ENCODE measurements at places on chromosomes 16 and 17. TPM values are rescaled to one million over a fixed set of nuclear protein-coding genes. Genes with fewer than 3 reads are reported as not detected.

DNA sequence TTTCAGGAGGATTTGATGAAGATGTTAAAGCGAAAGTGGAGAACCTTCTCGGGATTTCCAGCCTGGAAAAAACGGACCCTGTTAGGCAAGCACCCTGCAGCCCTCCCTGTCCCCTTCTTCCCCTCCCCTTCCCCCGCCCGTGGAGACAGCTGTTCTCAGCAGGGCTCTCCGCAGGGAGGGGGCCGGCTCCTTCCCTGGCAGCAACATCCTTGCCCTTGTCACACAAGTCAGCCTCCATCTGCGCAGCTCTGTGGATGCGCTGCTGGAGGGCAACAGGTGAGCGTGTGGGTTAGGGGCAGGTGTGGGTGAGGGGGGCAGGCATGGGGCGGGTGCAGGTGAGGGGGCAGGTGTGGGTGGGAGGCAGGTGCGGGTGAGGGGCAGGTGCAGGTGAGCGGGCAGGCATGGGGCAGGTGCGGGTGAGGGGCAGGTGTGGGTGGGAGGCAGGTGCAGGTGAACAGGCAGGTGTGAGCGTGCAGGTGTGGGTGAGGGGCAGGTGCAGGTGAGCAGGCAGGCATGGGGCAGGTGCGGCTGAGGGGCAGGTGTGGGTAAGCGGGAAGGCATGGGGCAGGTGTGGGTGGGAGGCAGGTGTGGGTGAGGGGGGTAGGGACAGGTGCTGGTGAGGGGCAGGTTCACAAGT is 9.4 kb downstream of the CYBC1 start:
- peaks cover 8% of the 10 kb centered on the region for H3K36me3 ChIP-seq
- peak; percentile 71 for DNase-seq
- H3K27ac ChIP-seq, result no peak overlapping the region
- H3K4me1 ChIP-seq, result no peaks in the 10 kb centered on the region
- H3K27me3 ChIP-seq, result no peaks in the 10 kb centered on the region

GRCh38 chr16:47728205-47728604 is 267.1 kb downstream of the PHKB start:
- H3K36me3 ChIP-seq, result no peaks in the 10 kb centered on the region
- H3K27ac ChIP-seq, result no peak overlapping the region
- no peak for DNase-seq
- peaks cover 3% of the 10 kb centered on the region for H3K27me3 ChIP-seq

DNA sequence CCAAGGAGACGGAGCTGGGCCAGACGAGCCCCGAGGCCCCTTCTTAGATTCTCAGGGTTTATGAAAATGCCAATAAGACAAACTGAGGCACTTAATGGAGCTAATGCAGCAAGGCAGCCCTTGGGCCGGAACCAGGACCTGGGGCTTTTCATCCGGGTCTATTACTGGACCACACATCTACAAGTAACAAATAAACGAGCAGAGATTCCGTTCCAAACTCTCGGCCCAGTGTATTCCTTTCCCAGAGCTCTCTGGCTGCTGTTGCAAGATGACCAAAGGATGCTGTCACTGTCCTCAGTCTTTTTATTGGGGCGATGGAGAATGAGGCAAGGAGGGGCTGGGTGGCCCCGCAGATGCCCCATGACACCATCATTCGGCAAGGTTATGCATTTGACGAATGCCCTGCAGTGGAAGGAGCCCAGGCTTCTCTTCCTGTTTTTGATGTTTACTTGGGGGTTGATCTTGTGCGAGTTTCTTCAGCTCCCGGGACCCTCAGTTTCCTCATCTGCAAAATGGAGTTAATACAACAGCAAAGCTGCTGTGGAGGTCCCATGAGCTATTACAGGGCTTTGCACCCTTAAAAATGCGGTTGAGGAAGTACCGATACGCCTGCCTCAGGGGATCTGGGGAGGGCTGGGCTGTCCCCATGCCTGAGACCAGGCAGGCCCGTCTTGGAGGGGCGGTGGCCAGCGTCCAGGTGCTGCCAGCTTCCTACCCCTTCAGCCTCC is 1.1 kb upstream of the NTN1 start:
- H3K4me1 ChIP-seq, result no peaks in the 10 kb centered on the region
- H3K36me3 ChIP-seq, result no peaks in the 10 kb centered on the region
- peaks cover 40% of the 10 kb centered on the region for H3K27me3 ChIP-seq
- DNase-seq, result no peak
- H3K27ac ChIP-seq, result no peak overlapping the region

DNA sequence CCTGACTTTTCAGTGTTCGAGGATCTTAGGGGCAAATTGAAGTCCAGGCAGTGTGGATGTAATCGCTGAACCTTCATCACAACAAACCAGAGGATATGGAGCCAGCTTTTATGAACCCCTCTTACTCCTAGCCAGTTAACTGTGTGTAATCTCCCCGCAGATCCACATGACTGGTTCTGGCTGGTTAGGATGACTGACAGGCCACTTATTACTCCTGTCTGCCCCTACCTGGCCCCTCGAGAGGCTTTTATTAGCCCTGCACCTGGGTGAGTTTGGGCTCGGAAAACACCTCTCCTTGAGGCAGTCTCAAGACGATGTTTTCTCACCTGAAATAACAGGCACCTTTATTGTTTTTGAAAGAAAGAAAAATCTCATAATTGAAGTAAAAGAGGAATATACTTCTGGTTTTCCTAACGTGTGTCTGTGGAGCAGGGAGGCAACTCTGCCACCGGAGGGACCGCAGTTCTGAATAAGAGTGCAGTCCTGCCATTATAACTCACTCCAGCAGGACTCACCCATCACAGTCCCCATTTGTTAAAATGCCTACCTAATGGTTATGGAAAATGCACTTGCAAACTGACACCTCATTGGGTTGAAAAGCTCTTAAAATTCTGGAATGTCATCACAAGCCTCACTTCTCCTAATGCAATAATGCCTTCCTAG is 291.9 kb upstream of the N4BP1 start:
- H3K4me3 ChIP-seq, result no peak overlapping the region
- H3K4me1 ChIP-seq, result no peaks in the 10 kb centered on the region
- H3K27me3 ChIP-seq, result no peaks in the 10 kb centered on the region
- DNase-seq, result no peak

GRCh38 chr16:89700100-89700648 is 1.3 kb downstream of the SPATA2L start:
- H3K4me1 ChIP-seq, result peaks cover 11% of the 10 kb centered on the region
- no peaks in the 10 kb centered on the region for H3K36me3 ChIP-seq
- peaks cover 4% of the 10 kb centered on the region for H3K27me3 ChIP-seq
- peak overlapping the region; percentile 82 for H3K27ac ChIP-seq
- peak overlapping the region; percentile 80 for H3K4me3 ChIP-seq
- peak; percentile 100 for DNase-seq

The AXIN2 gene
- total RNA-seq, result 5.1 TPM

The DUXB gene
- not detected for total RNA-seq

The TM4SF5 gene
- not detected for total RNA-seq

DNA sequence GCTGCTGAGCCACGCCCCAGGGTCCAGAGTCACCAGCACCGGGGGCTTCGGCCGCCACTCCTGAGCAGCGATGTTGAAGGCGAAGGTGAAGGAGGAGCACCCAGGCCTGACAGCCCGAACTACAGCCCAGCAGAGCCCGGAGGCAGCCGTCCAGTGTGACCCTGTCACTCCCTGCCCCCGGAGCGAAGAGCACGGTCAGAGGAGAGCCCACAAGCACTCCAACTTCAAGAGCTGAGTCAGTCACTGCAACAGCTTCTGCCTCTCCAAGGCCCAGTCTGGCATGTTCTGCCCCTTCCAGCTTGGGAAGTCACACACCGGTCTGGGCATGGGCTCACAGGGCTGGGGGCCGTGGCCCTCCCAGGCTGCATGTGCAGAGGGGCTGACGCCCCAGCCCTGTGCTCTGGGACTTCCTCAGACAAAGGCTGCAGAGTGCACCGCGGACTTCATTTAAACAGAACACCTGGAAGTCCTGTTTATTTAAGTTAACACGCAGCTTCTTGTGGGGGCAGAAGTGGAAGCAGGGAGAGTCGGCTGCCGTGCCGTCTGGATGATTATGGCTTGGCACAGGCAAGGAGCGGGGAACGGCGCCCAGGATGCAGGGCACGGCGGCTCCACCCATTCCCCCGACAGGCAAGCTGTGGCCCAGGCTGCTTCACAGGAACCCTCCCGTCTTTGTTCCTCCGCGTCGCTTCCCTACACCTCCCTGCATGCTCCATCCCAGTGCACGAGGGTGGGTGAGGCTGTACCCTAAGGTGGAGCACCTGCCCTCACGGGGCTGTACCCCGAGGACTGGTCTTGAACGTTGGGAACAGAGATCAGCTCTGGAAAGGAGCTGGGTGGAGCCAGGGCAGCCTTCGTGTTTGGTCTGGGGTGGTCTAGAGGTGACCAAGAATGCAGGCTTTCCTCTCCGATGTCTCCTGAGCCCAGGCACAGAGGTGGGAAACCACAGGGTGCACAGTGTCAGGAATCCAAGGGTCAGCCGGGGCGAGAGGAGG is 68.9 kb upstream of the METRNL start:
- H3K27me3 ChIP-seq, result no peaks in the 10 kb centered on the region
- peak; percentile 96 for DNase-seq
- no peaks in the 10 kb centered on the region for H3K36me3 ChIP-seq
- no peak overlapping the region for H3K4me3 ChIP-seq

- peaks cover 4% of the 10 kb centered on the region for H3K27me3 ChIP-seq
- peaks cover 16% of the 10 kb centered on the region for H3K36me3 ChIP-seq
- no peak for DNase-seq
- H3K4me1 ChIP-seq, result no peaks in the 10 kb centered on the region
These were observed 21.1 kb downstream of the SLFN11 start for GRCh38 chr17:35352284-35352683.

DNA sequence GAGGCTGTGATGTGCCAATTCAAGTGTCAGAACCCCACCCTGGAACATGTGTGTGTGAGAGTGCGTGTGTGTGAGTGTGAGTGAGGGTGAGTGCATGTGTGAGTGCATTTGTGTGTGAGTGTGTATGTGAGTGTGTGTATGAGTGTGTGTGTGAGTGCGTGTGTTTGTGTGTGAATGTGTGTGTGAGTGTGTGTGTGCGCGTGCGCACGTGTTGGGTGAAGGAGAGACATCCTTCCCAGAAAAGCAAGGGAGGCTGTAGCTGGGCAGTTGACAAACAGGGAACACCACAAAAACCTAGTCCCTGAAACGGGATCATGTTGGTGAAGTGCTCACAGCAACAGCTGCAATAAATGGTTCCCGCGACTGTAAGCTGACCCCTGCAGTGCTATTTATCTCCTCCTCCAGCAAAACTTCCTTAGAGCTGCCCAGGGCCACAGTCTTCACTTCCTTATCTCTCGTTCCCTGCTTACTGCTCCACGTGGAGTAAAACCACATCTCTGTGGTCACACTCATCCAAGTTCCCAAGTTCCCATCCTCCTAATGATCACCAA is 40.1 kb upstream of the RPL38 start:
- no peak overlapping the region for H3K27ac ChIP-seq
- no peaks in the 10 kb centered on the region for H3K4me1 ChIP-seq
- no peaks in the 10 kb centered on the region for H3K27me3 ChIP-seq
- H3K36me3 ChIP-seq, result no peaks in the 10 kb centered on the region
- DNase-seq, result no peak

The SYNRG gene
- 24.8 TPM for total RNA-seq

DNA sequence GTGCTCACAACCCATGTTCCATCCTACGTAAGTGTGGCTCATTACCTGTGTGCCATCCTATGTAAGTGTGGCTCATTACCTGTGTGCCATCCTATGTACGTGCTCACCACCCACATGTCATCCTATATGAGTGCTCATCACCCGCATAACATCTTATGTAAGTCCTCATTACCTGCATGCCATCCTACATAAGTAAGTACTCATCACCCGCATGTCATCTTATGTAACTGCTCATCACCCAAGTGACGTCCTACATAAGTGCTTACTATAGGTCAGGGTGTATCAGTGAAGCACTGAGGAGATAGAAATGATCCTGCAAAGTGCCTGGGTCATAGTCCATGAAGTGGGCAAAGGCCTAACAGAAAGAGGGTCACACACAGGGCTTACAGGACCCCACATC is 93.1 kb downstream of the AXIN2 start:
- no peak for DNase-seq
- H3K4me1 ChIP-seq, result peaks cover 8% of the 10 kb centered on the region
- H3K4me3 ChIP-seq, result no peak overlapping the region
- H3K36me3 ChIP-seq, result no peaks in the 10 kb centered on the region
- H3K27ac ChIP-seq, result no peak overlapping the region

GRCh38 chr17:12995106-12995895 is 22.5 kb downstream of the ELAC2 start:
- H3K27ac ChIP-seq, result no peak overlapping the region
- H3K36me3 ChIP-seq, result peaks cover 97% of the 10 kb centered on the region
- H3K4me3 ChIP-seq, result no peak overlapping the region

The MMP2 gene
- 2,259 TPM for total RNA-seq

GRCh38 chr16:46607529-46607928 is 13.7 kb downstream of the SHCBP1 start:
- no peaks in the 10 kb centered on the region for H3K4me1 ChIP-seq
- H3K27ac ChIP-seq, result no peak overlapping the region
- DNase-seq, result no peak
- no peaks in the 10 kb centered on the region for H3K27me3 ChIP-seq
- peaks cover 9% of the 10 kb centered on the region for H3K36me3 ChIP-seq
- no peak overlapping the region for H3K4me3 ChIP-seq

The NAGS gene
- total RNA-seq, result 0.36 TPM

DNA sequence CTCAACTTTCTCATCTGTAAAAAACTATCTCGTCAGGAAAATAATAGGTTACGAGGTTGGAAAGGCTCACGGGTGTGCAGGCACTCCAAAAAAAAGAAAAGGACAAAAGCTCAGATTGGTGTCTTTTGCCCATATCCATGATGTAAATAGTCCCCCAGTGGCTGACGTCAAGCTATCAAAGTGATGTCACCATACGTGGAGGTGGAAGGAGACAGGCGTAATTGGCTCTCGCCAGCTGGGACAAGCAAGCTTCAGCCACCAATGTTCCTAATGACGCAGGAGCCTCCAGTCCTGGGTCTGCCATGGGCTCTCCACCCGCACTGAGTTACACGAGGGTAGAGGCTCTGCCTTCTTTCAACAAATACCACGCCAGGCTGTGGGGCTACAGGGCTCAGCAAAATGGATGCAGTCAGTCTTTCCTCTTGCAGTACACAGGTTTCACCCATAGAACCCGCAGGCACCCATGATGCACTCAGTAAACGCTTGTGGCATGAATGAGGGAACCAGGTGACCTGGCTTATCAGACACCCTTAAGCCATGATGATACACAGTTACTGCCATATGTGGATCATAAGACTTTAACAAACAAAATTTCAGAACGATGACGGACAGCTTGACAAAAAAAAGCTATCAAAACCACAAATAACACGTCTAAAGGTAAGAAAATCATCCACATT is 50.5 kb downstream of the COTL1 start:
- H3K4me1 ChIP-seq, result no peaks in the 10 kb centered on the region
- H3K27ac ChIP-seq, result no peak overlapping the region

The PMP22 gene
- 151 TPM for total RNA-seq

The C16orf74 gene
- total RNA-seq, result 0.72 TPM

The OR1F1 gene
- total RNA-seq, result not detected

All from osteoblast (primary cell).